ENCODE measurements at places on chromosomes 12 and 14.
A peak's percentile ranks its signal among the peaks of the same experiment; 100 is the strongest.

DNA sequence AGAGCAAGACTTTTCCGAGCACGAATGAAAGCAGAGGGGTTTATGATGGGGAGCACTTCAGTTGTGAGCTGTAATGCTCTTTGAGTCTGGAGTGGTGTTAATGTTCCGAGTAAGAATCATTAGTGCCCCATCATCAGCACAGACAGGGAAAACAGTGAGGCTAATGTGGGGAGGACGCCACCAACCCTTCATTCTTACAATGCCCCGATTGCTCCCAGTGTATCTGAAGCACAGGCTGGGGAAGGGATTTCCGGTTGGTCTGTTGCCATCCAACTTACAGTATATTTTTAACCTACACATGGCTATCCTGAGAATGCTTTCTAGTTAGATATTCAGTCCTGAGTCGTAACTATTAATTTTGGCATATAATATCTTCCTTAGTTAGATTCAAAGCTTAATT, 141.6 kb downstream of the APAF1 start:
- DNase-seq: no peak

- no peak for DNase-seq
These were observed 9.6 kb downstream of the CLEC1A start for GRCh38 chr12:10088955-10089900.

- peak; percentile 45 for DNase-seq
These were observed at the start of gene BAZ2A for GRCh38 chr12:56630180-56630632. Gene BAZ2A, minus strand, starts transcription at chr12:56630326. Its CDS starts 12,796 bp downstream, at chr12:56617530.

- no peak for DNase-seq
These were observed 439.3 kb upstream of the FLRT2 start for GRCh38 chr14:85090681-85091080.

DNA sequence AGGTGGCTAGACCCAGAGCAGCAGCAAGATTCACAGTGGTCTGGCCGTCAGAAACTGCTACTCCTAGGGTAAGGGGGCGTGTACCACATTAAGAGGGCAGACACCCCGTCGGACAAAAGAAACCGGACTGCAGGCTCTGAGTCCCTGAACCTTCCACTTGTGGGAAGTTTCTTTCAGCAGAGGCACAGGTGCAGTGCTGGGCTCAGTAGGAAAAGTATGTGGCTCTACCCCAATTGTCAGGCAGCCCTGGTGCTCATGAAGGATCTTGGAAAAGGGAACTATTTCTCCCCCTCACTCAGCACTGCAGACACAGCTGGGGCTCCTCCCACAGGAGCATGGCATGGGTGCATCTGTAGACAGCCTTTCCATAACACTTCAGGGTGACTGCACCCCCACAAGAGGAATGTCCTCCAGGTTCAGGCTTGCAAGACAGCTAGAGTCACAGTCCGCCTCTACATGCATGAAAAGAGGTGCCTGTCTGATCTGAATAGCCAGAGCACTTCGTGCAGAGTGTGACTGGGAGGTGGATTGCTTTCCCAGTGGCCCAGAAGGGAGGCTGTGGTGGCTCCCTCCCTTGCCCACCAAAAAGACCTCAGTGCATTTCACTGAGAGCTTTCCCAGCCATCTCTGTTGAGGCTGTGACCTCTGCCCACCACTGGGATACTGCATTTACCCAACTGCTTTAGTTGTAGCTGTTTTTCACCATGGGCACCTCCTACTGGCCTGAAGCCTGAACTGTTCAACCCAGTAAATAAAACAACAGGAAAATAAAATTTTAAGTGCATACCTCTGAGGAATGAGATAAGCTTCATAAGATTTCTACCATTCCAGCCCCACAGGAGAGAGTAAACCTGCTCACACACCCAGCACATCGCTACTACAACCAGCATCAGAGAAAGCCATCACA, 14.2 kb downstream of the CEP128 start:
- no peak for DNase-seq

- DNase-seq: no peak
These were observed 206.3 kb downstream of the CNTN1 start for GRCh38 chr12:40898505-40898904.

DNA sequence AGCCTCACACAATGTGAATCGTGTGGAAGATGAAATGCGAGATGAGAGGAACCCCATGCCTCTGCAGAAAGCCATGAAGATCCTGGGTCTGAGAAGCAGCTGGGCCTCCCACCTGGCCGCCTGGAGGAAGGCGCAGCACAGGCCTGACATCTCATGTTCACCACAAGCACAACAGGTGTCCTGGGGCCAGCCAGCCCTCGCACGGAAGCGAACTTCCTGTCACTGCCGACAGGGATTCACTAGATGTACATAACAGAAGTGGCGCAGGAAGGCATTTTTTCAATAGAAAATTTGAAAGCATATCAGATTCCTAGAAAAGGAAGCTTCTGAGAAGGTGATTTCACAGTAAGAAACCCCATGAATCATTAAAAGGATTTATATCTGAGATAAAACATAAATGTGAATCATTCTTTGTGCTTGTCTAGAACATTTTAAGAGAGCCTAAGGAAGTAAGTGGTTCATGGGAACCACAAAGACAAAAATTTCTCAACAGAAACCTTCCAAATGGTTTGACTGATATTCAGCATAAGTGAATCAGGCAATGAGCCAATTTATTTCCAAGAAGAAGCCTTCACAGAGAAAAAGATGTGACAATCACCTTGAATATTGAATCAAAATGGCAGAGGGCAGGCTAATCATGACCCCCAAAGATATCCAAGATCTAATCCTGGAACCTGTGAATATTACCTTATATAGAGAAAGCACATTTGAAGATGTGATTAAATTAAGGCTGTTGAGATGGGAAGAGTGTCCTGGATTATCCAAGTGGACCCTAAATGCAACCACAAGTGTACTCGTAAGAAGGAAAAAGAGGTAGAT, 311.9 kb downstream of the DUSP6 start:
- DNase-seq: peak; percentile 52

DNA sequence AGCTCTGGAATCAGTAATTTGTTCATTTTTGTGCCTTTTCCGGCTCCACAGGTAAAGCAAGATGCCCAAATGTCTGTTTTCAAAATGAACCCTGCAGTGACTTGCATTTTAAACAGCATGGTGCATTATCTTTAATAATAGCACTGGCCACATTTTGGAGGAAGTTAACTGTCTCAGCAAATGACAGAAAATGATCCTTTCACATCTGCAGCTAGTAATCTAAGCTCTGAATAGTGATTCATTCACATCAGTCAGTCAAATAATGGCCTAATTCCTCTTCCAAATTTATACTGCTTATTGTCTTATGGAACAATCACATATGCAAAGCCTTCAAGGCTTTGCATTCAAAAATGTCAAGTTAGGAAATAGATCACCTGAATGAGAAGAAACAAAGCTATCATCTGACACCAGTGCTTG, 75.6 kb downstream of the PPM1H start:
- no peak for DNase-seq

DNA sequence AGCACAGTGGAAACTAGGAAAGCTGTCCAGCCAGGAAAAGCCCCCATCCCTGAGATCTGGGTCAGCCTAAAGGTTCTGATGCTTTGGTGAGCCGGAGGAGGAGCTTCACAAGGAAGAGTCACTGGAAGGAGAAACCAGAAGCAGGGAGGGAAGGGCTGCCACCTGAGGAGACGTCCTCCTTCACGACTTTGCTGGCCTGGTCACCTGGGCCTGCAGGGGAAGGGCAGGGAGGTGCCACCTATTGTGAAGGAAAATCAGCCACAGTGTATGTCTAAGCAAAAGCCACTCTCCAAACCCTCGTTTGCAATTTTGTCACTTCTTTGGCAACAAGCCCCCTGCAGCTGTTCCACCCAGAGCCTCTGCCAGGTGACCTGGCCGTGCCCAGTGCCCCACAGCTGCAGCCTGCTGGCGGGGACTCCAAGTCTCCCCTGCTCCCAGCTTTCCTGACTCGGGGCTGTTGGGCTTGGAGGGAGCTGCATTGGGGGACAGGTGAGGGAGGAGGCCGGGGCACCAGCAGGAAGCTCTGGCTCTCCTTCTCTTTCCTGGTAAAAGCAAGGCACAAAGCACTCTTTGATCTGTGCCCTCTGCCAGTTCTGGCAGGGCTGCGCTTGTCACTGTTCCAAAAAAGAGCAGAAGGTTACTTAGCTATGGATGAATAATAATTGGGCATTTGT, 120.9 kb upstream of the BCL2L14 start:
- peak; percentile 36 for DNase-seq

- no peak for DNase-seq
These were observed 83.4 kb downstream of the HECTD1 start for GRCh38 chr14:31124197-31124596.

DNA sequence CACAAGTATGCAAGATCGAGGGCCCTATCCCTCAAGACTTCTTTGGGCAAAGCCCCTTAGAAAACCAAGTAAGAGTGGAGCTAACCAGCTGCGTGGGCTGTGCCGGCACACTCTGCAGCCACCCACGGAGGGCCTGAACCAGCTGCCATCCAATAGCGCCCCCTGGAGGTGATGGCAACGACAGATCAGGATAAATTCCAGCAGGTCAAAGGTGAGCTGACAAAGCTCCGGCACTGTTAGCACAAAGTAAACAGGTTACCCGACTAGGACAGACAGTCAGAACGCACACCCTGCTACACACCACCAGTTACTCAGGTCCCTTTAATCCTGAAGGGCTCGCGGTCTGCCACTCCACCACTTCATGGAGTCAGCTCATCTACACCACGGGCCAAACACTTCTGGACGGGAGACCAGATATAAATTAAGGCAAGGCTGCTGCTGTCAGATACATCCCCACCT, 4.9 kb downstream of the ZBTB39 start:
- no peak for DNase-seq

- no peak for DNase-seq
These were observed 5.3 kb upstream of the UBC start for GRCh38 chr12:124919521-124920352.

DNA sequence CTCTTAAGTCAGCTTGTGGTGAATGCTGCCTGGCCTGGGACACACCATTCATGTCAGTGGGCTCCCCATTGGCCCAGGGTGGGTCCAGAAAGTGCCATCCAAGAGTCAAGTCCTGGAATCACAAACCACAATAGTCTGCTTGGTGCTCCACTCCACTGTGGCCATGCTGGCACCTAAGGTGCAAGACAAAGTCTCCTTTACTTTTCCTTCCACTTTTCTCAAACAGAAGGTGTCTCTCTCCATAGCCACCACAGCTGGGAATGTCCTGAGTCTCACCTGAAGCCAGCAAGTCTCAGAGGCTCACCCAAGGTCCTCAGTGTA, 9.0 kb downstream of the RDH16 start:
- no peak for DNase-seq

- no peak for DNase-seq
These were observed 137.1 kb downstream of the DUSP6 start for GRCh38 chr12:89215196-89215595.

GRCh38 chr12:122067548-122067947, 11.0 kb upstream of the MLXIP start:
- no peak for DNase-seq

Data from DMS153 (cell line).